ENCODE measurements at places on chromosomes 4 and X. TPM values are rescaled to one million over a fixed set of nuclear protein-coding genes. Genes with fewer than 3 reads are reported as not detected.

The TGIF2LX gene
- not detected for total RNA-seq

The CXCL10 gene
- not detected for total RNA-seq

The CENPE gene
- total RNA-seq, result 0.40 TPM

DNA sequence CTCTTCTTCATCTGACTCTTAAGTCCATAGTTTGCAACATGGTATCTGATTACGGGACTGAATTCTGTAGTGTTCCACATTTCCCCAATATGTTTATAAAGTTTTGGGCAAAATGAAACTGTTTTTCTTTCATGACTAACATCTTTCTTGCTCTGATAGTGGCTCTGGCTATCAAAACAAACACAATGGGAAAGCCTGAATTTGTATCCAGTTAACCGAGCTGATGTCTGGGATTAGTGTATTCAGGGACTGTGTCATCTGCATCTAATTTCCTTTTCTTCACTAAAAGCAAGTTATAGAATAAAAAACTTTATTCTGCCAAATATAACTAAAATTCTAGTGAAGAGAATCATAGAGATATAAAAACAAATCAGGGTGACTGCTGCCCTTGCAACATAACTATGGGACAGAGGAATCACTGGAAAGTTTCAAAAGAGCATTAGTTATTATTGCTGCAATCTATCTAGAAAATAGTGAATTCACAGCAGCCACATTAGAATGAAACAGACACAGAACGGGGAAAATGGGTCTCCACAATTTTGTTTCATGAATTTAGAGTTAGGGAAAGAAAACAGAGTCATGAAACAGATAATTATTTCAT, 61.3 kb downstream of the ANTXR2 start:
- DNase-seq, result no peak

DNA sequence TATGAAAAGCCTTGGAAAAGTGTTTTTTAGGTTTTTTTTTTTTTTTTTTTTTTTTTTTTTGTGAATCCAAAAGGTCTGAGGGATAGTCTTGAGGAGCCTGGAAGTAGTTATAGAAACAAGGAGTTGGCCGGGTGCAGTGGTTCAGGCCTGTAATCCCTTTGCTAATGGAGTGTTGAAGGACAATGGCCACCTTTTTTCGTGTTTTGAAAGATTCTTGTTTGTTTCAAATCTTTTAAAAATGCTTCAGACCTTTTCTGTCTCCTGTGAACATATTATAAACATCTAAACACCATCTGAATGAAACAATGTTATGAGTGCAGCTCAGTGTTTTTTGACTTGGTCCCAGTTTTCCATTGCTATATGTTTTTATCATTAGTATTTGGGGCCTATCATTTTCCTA, 177.8 kb downstream of the SOWAHB start:
- DNase-seq, result no peak

DNA sequence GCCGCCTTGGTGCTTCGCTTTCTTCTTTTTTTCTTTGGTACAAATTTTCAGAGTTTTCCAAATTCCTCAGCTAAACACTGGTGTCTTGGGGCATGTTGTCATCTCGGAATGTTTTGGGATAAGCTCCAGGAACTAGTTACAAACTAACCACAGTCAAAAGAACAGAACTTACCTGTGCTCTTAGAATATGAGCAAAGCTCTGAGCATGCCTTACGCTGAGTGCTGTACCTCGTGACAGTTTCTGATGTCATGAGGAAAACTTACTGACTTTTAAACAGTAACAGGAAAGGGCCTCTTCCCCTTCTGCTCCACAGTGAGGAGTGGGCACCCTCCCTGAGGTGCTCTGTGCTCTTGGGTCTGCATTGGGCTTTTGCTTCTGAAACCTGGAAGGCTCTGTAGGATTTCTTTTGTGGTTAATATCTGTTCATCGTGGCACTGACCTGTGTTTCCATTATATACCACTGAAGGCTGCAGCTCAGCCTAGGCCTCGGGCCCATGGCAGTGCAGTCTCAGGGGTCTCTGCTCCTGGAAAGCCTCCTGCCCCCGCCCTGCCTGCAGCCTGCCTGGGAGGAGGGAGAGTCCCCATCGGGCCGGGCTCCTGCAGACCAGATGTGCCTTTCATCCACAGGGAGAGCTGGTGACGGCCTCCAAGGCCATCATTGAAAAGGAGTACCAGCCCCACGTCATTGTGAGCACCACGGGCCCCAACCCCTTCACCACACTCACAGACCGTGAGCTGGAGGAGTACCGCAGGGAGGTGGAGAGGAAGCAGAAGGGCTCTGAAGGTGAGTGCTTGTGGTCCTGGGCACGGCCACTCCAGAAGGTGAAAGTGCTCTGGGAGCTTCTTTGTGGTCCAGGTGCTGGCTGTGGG, 48.7 kb downstream of the NOP14 start:
- DNase-seq, result no peak

All from Right ventricle myocardium superior (tissue), 1 donor.